ENCODE measurements at places on chromosomes 1 and 21.

DNA sequence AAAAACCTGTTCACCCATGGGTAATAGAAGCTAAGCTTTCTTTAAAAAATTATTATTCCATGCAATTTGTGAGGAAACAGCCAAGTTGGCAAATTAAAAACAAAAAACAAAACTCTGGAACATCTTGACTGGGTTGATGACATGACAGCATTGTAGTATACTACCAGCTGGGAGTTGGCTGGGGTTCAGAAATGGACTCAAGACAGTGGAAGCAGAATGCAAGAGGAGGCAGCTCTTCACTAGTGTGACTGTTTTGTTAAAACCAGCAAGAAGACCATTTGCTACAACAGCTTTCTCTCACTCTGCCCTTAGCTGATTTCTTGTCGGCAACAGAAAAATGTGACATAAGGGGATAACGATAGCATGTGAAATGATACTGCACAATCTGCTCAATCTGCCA lies 1298.9 kb upstream of the ADGRL4 start:
- no peak for DNase-seq

- DNase-seq: peak; percentile 69
Observed at GRCh38 chr1:41366455-41367287, 5.4 kb downstream of the FOXO6 start.

GRCh38 chr1:208242941-208243526 lies 1.1 kb downstream of the PLXNA2 start:
- DNase-seq: no peak

GRCh38 chr1:221765527-221765926 lies 23.6 kb upstream of the DUSP10 start:
- no peak for DNase-seq

- DNase-seq: no peak
Observed at GRCh38 chr21:38170283-38170682, 86.5 kb upstream of the KCNJ15 start.

GRCh38 chr1:156238248-156238647 lies 3.7 kb upstream of the BGLAP start:
- DNase-seq: no peak

DNA sequence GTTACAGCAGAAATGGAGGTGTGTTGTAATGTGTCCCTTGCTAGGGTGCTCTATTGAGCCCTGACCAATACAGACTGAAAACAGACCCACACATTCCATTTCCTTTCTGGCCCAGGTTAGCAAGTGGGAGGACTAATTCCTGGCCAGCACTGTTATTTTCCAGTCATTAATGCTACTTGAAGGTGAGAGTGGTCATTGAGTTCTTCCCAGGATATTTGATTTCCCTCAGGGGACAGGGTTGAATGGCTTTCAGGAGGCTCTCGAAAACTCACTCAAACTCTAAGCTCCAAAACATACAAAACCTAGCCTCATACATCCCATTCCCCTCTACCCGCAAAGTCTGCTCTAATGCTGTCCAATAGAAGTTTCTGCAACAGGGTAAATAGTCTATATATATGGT lies 6.2 kb downstream of the LRRC52 start:
- no peak for DNase-seq

DNA sequence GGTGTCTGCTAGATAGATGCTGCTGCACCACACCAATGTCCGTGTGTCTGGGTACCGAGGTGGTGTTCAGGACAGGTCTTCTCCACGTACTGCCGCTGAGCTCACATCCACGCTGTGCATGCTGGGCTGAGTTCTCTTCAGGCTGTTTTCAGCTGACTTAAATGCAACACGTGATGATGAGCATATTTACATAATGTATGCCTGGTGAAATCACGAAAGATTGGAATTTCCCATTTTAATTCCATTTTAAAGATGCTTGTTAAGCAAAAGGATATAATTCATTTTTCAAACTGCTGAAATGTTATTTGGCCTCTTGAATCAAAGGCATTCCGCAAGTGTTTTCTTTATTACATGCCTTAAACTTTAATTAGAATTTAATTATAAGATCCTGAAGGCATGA lies 107.9 kb downstream of the FGGY start:
- DNase-seq: no peak

GRCh38 chr1:206786212-206786886 lies 14.1 kb upstream of the IL10 start:
- no peak for DNase-seq

GRCh38 chr1:181969902-181970301 lies 91.6 kb downstream of the ZNF648 start:
- no peak for DNase-seq

DNA sequence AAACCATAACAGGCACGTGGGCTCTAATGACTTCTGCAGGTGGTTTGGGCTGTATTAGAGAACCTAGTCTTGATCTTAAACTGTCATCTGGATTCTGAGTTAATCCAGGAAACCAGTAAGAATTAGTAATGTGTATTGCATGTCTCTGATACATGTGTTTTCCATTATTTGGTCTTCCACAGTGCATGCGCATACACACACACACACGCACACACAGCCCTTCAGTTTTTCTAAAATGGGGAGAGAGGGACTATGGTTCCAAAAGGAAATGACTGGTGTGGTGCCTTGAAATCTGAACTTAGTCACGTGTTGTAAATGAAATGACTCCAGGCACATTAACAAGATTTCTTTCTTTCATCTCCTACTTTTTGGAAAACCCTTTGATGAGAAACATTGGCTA lies 67.6 kb downstream of the OLFML2B start:
- no peak for DNase-seq
